Astrocyte of the cerebellum (primary cell): ENCODE measurements at places on chromosomes 1 and 21.

DNA sequence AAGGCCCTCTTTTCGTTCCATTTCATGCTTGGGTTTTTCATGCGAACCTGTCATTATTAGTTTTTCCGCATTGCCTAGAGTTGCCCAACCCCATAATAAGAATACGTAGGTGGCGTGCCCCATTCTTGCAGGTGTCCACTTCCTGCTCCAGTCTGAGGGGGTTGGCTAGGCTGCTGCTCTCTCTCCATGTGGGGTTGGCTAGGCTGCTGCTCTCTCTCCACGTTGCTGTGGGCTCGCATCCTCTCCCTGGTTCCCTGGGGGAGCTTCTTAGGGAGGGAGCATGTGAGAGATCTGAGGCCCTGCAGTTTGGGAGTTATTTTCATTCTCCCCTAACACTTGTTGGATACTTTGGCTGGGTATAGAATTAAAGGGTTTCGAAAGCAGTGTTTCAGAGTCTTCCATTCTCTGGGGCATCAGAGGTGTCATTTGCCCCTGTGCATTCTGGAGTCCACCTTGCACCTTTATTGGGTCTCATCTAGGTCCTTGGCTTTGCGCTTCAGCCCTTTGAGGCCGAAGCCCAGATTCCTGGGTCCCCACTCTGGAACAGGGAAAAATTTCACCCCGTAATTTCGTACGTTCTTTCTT is 8.6 kb downstream of the C1orf35 start:
- DNase-seq = no peak

DNA sequence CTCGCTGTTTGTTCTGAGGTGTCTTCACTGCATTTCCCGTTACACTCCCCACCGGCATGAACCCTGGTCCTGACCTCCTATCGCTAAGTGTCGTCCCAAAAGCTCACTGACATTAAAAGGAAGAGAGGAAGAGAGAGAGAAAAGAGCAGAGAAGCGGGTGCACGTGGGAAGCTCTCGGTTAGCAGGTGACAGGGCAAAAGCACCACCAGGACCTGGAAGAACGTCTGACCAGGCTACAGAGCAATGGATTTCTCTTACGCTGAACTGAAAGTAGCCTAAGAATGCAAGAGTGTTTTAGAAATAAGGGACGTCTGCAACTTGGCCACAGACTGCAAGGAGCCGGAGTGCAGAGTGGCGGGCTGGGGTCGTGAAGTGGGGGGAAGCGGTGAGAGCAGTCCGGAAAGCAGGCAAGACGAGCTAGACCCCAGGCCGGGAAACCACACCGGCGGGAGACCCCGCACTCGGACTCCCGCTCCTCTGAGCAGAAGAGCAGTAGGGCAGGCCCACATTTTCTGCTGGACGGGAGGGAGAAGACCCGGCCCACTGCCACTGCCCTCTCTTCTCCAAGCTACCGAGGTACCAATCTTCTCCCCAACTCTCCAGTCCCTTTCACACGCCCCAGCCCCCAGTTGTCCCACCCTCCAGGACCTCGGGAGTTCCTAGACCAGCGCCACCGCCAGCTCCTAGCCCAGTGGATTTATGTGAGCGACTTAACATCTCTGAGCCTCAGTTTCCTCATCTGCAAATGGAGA is 8.3 kb upstream of the MPZL1 start:
- DNase-seq = no peak

- DNase-seq = no peak
Measured at GRCh38 chr1:242764161-242764560, 239.7 kb upstream of the PLD5 start.

DNA sequence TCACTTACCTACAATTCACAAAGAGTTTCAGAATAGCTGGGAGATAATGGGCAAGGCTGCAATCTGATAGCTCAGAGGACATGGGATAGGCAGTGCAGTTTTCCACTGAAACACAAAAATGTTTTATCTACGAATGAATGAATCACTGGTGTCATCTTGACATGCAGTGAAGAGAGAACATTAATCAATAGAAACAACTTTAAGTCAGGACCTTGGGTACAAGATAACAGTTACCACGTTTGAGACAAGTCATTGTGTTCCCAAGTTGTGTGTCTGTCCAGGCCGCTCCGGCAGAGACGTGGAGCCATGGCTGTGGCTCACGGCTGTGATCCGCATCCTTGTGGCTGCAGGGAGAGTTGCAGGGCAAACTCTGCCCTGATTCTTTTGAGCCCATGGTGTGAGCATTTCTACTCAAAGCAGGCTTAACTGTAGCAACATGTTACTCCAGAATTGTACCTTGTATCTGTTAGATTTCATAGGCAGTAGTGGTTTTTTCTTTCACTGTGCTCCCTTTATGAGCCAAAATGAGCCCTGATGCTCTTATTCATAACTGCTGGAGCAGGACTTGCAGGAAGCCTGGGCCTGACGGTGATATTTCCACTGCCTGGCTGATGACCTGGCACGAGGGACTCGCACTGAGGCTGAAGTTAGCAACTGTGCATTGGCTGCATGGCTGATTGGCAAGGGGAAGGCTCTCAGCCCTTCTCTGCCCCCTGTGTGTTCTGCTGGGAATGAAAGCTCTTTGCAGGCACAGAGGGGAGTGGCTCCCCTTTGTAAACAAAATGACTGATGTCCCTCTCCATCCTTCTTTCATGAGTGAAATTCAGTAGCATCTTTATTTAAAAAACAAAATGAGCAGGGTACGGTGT is 465.2 kb downstream of the AJAP1 start:
- DNase-seq = no peak

- no peak for DNase-seq
Measured at GRCh38 chr1:176701151-176701866, 238.3 kb downstream of the PAPPA2 start.

DNA sequence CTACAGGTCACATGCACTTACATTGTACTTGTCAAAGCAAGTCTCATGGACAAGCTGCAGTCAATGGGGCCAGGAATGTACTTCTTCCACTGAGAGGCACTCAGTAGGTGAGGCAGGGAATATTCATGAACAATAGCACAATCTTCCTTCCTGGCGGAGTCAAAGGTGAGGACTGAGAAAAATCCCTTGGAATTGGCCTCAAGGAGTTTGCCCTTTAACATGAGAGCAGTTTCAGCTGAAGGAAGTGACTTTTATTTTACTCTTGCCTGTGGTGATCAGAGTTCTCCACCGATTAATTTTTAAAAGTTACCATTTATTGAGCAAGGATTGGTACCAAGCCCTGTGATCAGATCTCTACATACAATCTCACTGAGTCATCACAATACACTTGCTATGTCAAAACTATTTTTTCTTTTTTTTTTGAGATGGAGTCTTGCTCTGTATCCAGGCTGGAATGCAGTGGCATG is 11.2 kb upstream of the AK2 start:
- no peak for DNase-seq

GRCh38 chr1:78291872-78292271 is 198.9 kb upstream of the PTGFR start:
- no peak for DNase-seq

DNA sequence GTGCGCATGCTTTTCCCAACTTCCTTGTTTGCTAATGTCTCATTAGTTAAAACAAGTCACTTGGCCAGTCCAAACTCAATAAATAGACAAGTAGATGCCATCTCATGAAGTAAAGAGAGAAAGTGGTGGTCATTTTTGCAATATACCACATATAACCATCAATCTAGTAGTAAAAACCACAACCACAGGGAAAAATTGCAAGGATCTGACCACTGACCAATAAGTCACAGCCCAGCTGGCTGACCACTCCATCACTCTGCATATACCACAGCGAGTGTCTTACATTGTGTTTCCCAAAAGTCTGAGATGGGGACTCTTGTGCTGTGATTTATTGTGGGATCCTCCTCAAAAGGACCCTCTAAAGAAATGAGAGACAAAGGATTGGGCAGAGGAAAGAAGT is 76.0 kb downstream of the FH start:
- no peak for DNase-seq

DNA sequence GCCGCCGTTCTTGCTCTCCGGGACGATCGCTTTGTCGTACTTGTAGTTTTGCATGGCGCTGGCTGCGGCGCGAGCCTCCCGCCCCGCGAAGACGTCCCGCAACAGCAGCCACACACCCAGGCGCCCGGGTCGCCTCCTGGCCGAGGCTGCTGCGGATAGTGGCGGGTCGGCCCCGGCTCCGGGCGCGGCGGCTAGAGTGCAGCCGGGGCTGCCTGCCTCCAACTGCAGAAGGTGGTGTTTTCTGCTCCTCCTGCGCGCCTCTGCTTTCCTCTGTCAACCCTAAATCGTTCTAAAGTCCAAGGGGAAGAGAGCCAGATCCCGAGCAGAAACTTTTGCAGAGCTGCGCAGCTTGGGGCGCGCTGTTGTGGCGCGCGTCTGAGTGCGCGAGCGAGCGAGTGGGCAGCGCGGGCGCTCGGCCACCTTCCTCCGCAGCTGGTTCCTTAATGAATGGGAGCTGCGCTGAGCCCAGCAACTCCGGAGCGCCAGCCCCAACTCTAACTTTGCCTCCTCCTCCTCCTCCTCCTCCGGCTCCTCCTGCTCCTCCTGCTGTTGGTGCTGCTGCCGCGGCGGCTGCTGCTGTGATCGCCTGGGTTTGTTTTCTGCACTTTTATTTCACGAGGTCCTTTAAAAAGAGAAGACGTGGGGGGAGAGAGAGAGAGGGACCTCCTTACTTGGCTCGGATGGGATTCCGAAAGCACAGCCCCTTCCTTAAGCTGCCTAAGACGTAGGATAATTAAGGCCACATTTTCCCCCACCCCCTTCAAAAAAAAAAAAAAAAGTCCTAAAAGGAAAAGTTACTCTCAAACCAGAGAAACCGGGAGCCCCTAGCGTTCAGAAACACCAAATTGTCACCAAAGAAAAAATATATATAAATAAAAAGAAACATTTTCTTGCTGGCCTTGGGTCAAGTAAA is at the start of gene PLPP3:
PLPP3 (minus strand) TSS at position 601 of the 913 bp plus-strand sequence; CDS start at position 54, 547 bp downstream.
- peak; percentile 91 for DNase-seq
